Stimulated activated CD8-positive, alpha-beta memory T cell treated with anti-CD3 and anti-CD28 coated beads, Interleukin-7, amount 100 ng/mL, for 4 hours (primary cell): ENCODE measurements at places on chromosomes 13 and 19.

DNA sequence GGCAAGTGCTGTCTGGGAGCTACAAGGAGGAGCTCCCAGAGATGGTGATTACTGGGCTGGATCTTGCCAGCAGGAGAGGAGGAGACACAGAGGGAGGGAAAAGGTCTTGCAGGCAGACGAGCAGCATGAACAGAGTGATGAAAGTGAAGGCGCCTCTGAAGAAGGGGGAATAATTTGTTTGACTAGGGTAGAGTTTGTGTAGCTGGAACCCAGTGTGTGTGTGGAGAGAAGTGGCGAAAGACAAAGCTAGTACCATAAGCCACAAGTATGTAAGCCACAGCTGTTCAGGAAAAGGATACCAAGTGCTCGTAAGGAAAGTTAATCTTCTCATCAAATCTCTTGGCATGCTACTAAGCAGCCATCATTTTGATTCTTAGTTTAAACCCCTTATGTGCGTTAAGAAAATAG is 5.4 kb downstream of the FLT1 start:
- no peak for DNase-seq

DNA sequence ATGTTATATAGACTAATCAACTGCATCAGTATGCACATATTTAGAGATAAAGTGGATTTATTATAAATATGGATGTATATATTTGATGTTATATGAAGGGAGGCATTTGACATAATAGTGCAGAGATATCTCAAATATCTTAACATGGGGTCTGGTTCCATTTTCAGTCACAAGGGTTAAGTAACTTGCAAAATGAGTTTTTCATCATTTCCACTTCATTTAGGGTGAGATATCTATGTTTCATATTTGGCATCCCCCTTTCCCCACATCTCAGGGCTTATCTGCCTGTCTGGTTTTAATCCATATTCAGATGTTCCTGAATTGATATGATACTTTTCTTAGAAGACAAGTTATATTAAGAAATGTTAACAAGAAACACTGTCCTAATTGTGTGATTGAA is 2141.2 kb downstream of the PCDH9 start:
- no peak for DNase-seq

- DNase-seq: no peak
These were observed 235.1 kb downstream of the DLEU7 start for GRCh38 chr13:50608370-50608769.

GRCh38 chr19:13037731-13038130 is 42.5 kb downstream of the NFIX start:
- DNase-seq: no peak

DNA sequence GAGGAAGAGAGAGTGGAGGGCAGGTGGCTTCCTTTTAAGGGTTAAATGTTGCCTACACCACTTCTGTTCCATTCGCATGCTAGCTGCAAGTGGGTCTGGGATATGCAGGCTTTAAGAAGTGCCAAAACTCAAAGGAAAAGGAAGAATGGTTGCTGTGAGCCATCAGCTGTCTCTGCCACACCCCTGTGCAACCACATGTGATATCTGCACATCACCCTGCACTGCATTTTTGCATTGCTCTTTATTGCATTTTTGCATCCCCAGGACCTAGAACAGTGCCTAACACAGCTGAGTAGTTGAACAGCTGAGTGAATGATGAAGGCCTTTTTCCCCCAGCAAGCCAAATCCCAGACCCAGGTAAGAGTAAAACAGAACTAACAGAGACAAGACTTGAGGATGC is 136.1 kb downstream of the ZIC5 start:
- no peak for DNase-seq

- no peak for DNase-seq
These were observed 338.0 kb downstream of the TEX29 start for GRCh38 chr13:111658145-111659100.

- DNase-seq: no peak
These were observed 112.8 kb upstream of the GJB6 start for GRCh38 chr13:20344836-20345490.

- DNase-seq: no peak
These were observed 76.9 kb downstream of the SIPA1L3 start for GRCh38 chr19:37983916-37984315.

DNA sequence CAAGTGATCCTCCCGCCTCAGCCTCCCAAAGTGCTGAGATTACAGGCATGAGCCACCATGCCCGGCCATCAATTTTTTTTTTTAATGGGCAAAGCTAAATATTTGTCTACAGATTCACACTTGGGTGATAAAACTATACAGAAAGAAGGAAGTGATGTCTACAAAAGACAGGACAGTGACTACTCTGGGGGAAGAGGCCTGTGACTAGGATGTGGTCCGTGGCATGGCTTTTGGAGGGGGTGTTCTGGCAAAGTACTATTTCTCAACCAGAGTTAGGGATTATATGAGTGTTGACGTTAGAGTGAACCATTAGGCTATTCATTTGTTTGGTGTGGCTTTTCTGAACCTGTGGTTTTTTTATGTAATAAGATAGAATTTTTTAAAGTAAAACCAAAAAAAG is 42.7 kb downstream of the INSR start:
- DNase-seq: no peak

- DNase-seq: no peak
These were observed 84.7 kb downstream of the KL start for GRCh38 chr13:33100886-33101285.

GRCh38 chr19:29217616-29218015 is 4.7 kb upstream of the UQCRFS1 start:
- DNase-seq: no peak

DNA sequence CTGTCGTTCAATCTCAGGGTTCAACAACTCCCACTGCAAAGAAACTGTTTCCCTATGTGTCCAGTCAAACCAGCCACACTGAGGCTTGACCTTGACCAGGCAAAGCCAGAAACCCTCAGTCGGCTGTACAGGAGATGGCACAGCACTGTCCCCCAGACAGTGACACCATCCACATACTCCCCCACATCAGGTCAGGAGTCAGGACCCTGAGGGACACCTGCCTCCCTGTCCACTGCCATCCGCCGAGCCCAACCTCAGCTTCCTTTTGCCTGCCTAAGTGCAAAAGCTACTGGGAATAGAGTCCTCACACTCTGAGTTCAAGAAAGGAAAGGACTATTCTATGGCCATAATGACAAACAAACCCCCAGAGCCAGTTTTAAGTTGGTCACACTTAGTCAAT is 66.8 kb downstream of the ATP7B start:
- DNase-seq: no peak

DNA sequence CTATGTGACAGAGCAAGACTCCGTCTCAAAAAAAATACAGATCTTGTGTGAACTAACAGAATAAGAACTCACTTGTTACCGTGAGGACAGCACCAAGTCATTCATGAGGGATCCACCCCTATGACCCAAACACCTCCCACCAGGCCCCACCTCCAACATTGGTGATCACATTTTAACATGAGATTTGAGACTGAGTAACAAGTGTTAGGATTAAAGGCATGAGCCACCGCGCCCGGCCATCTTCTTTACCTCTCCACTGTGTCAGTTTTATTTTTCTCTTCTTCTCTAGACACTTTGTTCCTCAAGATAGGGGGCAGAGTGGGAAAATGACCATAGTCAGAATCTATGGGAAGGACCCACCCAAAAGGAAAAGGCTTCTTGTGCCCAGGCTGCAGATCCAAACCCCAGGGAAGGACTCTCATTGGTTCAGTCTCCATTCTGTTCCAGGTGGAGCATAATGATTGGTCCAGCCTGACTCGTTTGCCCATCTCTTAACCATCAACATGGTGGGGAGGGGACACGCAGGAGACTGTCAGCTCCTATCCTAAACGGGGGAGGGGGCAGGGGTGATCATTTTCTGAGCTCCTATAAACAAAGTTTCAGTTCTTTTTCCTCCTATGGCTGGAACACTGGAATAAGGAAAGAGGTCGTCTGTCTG is 1.3 kb upstream of the CALM3 start:
- DNase-seq: no peak

DNA sequence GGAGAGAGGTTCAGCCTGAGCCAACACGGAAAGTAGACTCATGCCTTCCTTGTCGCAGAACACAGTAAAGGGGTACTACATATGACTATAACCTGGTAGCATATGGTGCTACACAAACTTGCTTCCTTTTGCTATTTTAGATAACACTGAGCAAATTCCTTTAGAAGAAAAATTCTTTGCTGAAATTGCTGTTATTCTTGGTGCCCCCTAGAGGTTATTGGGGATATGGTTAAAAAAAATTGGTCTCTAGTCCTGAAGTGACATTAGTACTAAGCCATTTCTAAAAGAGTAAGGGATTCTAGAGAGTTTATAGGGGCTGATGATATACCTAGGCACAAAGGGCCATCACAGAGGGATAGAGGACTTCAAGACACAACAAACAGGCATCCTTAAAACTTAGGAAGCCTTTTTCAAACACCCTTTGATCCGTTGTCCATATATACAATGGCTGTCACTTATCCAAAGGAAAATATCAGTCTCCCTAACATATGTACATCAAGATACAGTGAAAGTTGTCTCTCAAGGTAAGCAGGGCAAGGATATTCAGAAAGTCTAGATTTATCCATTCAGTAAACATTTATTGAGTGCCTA is 13.9 kb upstream of the HS6ST3 start:
- DNase-seq: no peak

GRCh38 chr13:99178636-99179035 is 22.0 kb upstream of the UBAC2 start:
- no peak for DNase-seq

DNA sequence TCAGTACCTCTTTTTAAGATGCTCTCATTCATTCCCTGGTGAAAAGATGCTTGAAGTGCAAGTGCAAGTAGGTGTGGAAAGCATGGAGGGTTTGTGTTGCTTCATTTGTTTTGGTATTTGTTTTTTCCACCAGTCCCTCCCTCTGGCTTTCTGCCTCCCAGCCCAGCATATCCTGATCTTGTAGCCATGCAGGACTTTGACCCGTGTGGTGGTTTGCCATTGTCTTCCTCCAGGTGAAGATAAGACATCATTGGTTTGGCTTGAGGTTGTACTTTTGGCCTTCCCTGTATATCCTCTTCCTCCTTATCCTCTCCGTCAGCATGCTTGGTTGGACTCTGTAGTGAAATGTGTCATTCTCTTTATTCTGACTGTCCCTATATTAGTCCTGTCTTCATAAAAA is 9.1 kb downstream of the SPINT2 start:
- no peak for DNase-seq

- DNase-seq: peak; percentile 32
These were observed 1.3 kb downstream of the IL11 start for GRCh38 chr19:55368701-55369563.

DNA sequence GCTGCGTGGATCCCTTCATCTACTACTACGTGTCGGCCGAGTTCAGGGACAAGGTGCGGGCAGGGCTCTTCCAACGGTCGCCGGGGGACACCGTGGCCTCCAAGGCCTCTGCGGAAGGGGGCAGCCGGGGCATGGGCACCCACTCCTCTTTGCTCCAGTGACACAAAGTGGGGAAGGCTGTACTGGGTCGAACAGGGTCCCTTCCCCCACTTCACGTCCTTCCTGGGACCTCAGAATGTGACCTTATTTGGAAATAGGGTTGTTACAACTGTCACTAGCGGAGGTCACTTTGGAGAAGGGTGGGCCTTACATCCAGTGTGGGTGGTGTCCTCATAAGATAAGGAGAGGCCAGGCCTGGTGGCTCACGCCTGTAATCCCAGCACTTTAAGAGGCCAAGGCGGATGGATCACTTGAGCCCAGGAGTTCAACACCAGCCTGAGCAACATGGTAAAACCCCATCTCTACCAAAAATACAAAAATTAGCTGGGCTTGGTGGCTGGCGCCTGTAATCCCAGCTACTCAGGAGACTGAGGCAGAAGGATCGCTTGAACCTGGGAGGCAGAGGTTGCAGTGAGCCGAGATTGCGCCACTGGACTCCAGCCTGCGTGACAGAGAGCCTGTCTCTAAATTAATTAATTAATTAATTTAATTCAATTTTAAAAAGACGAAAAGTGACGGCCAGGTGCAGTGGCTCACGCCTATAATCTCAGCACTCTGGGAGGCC is 1.8 kb downstream of the F2RL3 start:
- DNase-seq: no peak

GRCh38 chr19:9345005-9345404 is 17.8 kb upstream of the ZNF177 start:
- no peak for DNase-seq

- no peak for DNase-seq
These were observed 155.6 kb downstream of the COG6 start for GRCh38 chr13:39811051-39811450.

DNA sequence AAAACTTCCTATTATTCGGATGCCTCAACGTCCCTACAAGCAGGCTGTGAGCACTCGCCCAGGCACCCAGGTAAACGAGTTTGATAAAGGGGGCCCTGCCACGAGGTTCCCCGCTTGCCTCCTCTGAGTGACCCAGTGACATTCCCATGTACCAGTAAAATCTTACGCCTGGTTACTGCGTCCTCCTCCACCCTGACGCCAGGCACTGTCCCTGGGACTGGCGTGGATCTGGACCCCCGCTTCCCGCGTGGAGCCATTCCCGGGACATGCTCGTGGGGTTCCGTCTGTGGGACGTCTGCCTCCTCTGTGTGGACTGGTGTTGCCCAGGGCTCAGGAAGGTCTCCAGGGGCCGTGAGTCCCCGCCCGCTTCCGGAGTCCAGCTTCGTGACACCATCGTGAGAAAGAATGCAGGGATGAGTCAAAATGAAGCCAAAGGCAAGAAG is 407 bp upstream of the ZNF550 start:
- DNase-seq: no peak

GRCh38 chr19:16444269-16444600 is 27.5 kb downstream of the EPS15L1 start:
- no peak for DNase-seq

- DNase-seq: no peak
These were observed 1230.9 kb upstream of the SLC10A2 start for GRCh38 chr13:104297075-104297474.

GRCh38 chr19:12603714-12604113 is 6.9 kb downstream of the ZNF490 start:
- no peak for DNase-seq

DNA sequence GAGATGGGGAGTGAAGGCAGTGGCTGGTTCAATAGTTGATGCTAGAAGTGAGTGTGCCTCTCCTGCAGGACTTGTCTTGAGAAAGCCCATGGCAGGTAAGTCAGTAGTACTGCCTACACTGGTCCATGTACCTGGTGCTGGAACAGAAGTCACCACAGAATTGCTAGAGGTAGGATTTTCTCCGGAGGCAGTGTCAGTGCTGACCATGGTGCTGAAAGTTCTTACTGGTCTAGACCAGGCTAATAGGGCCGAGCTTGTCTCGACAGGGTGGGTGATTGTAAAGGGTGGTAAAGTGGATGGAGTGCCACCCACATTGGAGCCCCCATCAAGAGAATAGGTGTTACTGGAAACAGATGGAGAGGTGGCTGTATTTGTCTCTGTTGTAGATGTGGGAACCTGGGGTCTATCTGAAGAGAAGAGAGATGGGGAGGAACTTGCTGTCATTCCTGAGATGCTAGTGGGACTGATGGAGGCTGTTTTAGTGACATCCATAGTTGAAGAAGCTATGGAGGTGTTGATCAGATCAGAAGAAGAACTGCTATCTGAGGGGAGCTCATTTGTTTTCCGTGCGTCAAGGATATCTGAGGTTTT is 36.6 kb downstream of the MUC16 start:
- no peak for DNase-seq
